ENCODE measurements at places on chromosomes 4 and X. TPM values are rescaled to one million over a fixed set of nuclear protein-coding genes. Genes with fewer than 3 reads are reported as not detected.

DNA sequence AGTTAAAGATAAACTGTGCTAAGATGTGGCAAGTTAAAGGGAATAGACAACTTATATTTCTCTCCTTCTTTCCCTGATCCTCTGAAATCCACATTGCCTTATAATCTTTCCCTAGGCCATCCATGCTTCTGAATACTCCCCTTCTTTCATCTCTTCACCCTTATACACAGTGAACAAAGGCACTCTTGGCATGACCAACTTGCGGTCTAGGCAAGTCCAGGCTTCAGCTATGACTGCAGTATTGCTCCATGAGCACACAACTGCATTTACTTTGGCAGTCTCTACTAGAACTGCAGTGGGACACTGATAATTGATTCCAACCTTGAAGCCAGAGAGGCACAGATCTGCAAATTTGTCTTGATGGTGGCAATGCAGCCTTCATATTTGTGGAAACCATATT is 24.2 kb upstream of the UBA6 start:
- DNase-seq, result no peak

DNA sequence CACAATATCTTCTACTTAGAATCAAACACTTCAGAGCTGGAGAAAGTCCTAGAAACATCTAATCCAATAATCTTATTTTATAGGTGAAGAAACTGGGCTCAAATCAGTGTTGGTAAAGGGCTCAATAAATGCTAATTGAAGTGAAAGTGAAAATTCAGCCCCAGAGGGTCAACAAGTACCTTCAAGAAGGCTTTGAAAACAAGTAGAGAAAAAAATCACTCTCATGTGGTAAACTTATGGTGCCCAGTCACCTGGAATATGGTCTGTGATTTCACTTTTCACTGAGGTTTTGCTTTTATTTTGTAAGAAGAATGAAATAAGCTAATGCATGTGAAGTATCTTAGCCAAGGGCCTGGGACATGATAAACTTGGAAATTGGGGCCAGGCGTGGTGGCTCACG is 29.1 kb upstream of the EIF4E start:
- no peak for DNase-seq

DNA sequence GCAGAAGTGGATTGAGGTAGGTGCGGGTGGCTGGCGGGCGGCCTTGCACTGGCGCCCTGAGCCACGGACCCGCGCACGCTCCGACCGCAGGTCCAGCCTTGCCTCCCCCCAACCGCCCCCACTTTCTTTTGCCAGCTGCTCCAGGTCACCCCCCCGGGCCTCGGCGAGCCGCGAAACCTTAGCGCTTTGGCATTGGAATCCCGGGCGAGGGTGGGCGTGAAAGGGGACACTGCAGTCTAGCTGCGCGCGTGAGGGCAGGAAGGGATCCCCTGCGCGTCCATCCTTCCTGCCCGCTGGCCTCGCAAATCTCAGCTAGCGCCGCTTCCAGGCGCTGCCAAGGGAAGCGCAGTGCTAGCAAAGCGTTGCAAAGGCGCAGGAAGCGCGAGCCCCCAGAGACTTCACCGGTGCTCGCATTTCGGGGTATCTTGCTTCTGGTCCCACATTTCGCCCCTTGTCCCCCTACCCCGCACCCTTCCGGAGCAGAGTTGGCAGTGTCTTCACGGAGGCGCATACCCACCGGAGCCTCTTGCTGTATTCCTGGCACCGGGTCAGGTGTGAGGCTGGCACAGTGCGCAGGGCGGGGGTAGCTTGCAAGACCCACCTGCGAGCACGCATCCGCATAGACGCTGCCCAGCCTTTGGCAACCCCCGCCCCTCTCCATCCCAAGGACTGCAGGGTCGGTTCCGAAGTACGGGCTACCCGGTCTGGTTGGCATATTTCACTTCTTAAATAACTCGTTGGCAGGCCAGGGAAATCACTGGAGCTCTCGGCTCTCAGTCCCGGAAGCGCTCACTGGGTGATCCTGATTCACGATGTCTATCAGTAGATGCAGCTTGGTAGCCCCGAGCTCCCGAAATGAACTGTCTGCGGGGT is 104.4 kb downstream of the UCHL1 start:
- DNase-seq, result no peak

Gene TMEM31
- total RNA-seq, result not detected

Gene CFAP47
- total RNA-seq, result not detected

DNA sequence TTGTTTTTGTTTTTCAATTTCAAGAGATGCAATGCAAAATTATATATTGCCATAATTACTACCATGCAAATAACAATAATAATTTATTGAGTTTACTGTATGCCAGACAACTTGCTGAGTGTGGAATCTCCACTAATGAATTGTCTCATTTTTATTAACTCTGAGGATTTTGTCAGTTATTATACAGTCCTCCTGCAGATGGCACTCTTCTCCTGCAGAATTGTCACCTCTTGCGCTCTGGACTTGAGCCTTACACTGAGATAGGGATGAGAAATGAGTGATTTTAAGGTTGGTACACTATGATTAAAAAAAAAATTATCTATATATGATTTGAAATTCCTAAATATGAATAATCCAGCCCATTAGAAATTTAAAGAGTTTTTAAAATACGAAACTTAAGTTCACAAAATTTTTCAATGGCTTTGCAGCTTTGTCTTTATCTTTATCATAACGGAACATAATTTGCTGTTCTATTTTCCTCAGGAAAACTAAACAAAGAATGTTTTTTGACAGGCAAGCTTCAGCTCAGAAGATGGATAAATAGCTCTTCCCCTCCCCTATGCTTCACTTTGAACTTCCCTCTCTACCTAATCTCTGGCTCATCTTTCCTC is 12.7 kb upstream of the PAQR3 start:
- peak; percentile 15 for DNase-seq

- no peak for DNase-seq
Observed at GRCh38 chr4:147418226-147418625, 62.7 kb upstream of the EDNRA start.

DNA sequence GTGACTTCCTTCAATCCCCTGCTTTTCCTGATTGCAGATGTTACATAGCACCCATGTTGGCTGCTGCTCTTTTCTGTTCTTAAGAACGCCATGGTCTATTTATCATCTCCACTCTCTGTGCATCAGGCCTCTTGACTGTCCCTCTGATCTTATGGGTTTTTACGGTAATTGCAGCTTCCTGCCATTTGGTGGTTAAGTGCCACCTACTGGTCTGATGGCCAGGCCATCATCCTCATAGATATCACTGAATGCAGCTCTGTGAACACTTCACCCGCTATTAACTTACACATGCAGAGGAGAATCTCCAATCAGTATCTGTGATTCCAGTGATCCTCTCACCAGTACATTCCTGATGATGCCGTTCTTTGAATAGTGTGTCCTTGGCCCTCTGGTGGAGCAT is 382.4 kb downstream of the TRAM1L1 start:
- no peak for DNase-seq

DNA sequence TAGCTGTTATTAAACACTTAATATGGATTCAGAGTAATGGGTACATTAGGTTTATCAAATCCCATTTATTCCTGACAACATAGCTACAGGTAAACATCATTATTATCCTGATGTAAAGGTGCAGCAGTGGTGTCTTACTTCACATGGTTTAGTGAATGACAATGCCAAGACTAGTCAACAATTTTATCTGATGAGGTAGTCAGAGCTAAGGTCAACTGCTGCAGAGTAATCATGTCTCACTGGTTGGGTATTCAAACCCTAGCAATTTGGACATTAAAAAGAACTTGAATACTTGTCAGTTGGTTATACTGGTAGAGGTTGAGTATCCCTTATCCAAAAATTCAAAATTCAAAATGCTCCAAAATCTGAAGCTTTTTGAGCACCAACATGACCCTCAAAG is 117.6 kb downstream of the MAB21L2 start:
- DNase-seq, result no peak

DNA sequence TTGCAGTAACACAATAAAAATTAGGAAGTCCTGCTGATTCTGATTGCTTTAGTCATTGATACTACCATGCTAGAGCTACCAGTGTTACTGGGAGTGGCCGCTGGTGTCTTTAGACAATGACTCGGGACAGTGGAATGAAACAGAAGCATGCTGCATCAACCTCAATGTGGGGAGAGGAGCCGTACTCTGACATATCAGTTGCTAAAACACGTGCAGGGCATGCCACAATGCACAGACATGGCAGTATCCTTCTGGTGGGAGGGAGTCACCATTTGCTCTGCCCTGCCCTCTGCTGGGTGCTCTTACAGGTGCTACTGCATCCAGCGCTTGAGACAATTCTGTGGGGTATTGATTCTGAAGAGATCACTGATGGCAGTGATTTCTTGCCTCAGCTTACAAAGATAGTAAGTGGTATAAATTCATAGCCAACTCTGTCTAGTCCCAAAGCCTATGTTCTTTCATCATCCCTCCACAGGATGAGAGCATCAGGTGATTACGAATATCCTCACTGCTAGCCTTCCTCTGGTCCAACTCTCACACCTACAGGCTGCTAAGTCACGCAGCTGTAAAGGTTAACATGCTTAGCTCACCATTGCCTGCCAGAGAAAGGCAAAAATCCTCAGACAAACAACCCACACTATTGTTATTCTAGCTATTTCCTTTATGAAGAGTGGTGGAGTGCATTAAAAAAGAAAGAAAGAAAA is 43.7 kb downstream of the NSG1 start:
- DNase-seq, result peak; percentile 28

DNA sequence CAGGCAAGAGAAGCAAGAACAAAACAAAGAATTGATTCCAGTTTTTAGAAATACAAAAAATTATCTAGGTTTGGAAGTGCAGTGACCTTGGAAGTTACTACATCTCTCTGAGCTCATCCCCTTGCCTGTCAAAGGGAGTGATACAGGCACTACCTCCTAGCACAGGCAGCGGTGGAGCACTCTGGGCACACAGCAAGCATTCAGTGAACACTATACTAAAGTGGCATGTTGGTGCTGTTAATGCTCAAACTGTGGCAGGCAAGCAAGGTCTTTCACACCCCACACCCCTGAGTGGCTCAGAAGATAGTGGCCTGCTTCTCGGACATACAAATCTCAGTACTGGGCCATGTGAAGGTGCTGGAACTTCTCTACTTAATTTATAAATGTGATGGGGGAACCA is 51.2 kb downstream of the DRD5 start:
- DNase-seq, result no peak

- no peak for DNase-seq
Observed at GRCh38 chrX:13522811-13523210, 46.6 kb upstream of the EGFL6 start.

Gene GPR119
- not detected for total RNA-seq

Gene GPRASP1
- total RNA-seq, result 2.5 TPM

Gene EPHA5
- total RNA-seq, result not detected

DNA sequence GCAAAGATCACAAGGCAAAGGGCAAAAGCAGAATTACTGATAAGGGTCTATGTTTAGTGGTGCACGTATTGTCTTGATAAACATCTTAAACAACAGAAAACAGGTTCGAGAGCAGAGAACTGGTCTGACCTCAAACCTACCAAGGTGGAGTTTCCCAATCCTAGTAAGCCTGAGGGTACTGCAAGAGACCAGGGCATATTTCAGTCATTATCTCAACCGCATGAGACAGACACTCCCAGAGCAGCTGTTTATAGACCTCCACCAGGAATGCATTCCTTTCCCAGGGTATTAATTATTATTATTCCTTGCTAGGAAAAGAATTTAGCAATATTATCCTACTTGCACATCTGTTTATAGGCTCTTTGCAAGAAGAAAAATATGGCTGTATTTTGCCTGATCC is 51.5 kb downstream of the NPNT start:
- no peak for DNase-seq

GRCh38 chr4:152672206-152673092 is 7.3 kb downstream of the TMEM154 start:
- no peak for DNase-seq
